ENCODE measurements at places on chromosomes 2 and 18.

- DNase-seq, result no peak
Observed at GRCh38 chr2:63054841-63055225, 4.2 kb downstream of the OTX1 start.

DNA sequence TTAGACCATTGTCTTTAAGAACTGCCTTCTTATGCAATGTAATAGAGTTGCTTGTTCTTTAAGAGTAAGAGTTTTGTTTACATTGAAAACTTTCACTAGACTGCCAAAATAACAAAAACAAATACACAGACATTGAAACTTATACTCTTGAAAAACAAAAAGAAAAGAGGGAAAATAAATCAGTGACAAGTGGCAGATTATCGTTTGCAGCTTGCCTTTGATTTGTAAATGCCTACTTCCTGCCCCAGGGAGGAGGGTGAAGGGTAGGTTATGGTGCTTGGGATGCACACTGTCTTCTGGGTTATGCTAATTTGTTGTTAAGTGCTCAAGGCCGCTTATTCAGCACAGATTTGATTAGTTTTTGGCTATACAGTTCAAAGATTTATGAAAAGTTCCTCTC is 198.7 kb downstream of the TGIF1 start:
- no peak for DNase-seq

- DNase-seq, result no peak
Observed at GRCh38 chr2:241553981-241554380, 4.6 kb upstream of the BOK start.

DNA sequence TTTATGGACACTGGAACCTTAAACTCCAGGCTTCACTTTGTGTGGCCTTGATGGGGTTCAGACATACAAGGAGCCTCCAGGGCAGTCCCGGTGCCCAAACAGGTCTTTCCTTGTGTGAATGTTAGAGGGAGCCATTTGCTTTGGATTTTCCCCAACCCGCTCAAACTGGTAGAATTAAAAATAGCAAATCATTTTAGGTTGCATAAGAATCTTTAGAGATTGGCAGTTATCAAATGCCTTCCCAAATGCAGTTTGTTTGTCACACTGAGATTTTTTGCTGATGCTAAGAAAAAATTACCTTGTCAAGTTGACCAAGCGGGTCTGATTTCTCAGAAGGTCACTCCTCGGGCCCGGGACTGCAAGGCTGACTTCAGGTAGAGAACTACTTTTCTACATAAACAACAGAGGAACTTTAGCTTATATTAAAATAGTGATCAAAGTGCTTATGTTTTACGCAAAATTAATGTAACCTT is 36.4 kb downstream of the ATP6V1C2 start:
- DNase-seq, result no peak

DNA sequence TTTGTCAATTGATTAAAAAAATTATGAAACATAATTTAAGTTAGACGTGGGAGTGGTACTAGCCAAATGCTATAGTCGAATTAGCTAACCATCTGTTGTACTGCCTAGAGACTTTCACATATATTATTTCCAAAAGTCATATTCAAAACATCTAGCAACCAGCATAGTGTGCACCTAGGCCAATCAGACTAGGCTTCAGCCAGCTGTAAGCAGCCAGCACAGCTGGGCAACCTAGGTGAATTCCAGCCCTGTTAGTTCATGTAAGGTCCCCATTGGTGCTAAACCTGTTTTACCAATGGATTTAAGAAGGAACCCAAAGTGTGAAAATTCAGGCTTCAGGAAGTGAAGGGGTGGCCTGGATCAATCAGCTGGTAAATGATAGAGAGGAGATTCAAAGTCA is 144.3 kb downstream of the BCL2 start:
- no peak for DNase-seq

GRCh38 chr2:217954051-217954450 is 48.7 kb downstream of the TNS1 start:
- DNase-seq, result no peak

GRCh38 chr2:218028189-218028495 is 25.3 kb upstream of the TNS1 start:
- no peak for DNase-seq

- no peak for DNase-seq
Observed at GRCh38 chr2:200658278-200658864, 72.6 kb downstream of the AOX1 start.

All from activated T-cell treated with anti-CD3 and anti-CD28 coated beads, Interleukin-2, amount 50 U/mL, for 1 hour (primary cell).